ENCODE measurements at places on chromosomes 7 and 10.

- peaks cover 20% of the 10 kb centered on the region for H3K27me3 ChIP-seq
- no peaks in the 10 kb centered on the region for H3K36me3 ChIP-seq
- peak overlapping the region; percentile 45 for H3K4me3 ChIP-seq
- no peaks in the 10 kb centered on the region for H3K4me1 ChIP-seq
- peak; percentile 45 for DNase-seq
These were observed 5.1 kb upstream of the MYL7 start for GRCh38 chr7:44145969-44146911.

DNA sequence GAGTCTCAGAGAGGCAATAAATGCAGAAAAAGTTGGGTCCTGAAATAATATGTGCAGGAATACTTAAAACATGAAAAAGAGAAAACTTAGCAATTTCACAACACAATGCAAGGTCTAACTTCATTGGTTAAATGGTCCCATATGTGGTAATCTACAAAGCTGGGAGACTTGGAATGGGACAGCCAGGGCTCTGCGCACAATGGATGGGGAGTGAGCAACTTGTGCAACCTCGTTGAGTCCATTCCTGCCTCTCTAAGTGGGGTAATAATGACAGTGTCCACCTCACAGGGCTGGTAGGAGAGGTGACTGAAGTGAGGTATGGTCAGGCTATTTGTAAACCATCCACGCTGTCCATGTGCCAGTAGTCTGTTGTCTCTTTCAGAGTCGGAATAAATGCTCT lies 11.8 kb upstream of the EMX2 start:
- no peaks in the 10 kb centered on the region for H3K4me1 ChIP-seq
- no peak for DNase-seq
- H3K4me3 ChIP-seq: no peak overlapping the region
- no peaks in the 10 kb centered on the region for H3K36me3 ChIP-seq
- H3K27me3 ChIP-seq: peaks cover 42% of the 10 kb centered on the region

DNA sequence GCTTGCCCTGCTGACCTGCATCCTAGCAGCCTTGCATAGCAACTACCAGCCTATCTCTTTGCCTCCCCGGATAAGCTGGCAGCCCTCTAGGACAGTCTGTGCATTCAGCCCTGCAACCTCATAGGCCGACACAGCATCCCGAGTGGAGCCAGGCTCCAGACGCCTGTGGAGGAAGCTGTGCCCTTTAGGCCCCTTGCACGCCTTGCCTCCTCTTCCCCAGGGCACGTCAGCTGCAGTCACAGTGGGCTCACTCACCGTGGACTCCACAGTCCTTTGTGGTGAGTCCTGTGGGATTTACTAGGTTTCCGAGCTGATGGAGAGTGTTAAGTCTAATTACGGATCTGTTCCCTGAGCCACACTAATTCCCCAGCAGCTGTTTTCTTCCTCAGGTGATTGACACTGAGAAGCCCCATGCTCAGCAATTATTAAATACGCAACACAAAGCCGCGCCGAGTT lies 540.0 kb downstream of the TCERG1L start:
- DNase-seq: no peak
- no peak overlapping the region for H3K4me3 ChIP-seq
- H3K27ac ChIP-seq: no peak overlapping the region
- no peaks in the 10 kb centered on the region for H3K27me3 ChIP-seq
- H3K36me3 ChIP-seq: no peaks in the 10 kb centered on the region

GRCh38 chr10:91163269-91163868 lies 57.1 kb upstream of the PCGF5 start:
- H3K4me1 ChIP-seq: peaks cover 8% of the 10 kb centered on the region
- DNase-seq: peak; percentile 59
- H3K27ac ChIP-seq: peak overlapping the region; percentile 86
- peak overlapping the region; percentile 78 for H3K4me3 ChIP-seq
- no peaks in the 10 kb centered on the region for H3K36me3 ChIP-seq

DNA sequence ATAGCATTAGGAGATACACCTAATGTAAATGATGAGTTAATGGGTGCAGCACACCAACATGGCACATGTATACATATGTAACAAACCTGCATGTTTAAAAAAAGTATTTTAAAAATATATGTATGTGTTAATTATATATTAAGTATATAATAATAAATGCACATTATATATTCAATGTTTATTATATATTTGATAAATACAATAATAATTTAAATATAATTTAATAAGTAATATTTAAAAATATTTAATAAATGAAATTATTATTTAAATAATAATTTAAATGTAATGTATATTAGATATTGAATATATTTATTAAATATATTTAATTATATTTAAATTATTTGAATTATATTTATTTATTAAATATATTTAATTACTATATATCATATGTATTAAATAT lies 661.3 kb upstream of the COBL start:
- no peaks in the 10 kb centered on the region for H3K27me3 ChIP-seq
- H3K27ac ChIP-seq: no peak overlapping the region
- no peaks in the 10 kb centered on the region for H3K4me1 ChIP-seq
- no peak for DNase-seq
- H3K4me3 ChIP-seq: no peak overlapping the region

GRCh38 chr10:70337201-70337651 lies 45.2 kb downstream of the LRRC20 start:
- H3K4me1 ChIP-seq: peaks cover 4% of the 10 kb centered on the region
- peak; percentile 65 for DNase-seq
- no peaks in the 10 kb centered on the region for H3K36me3 ChIP-seq
- H3K4me3 ChIP-seq: no peak overlapping the region
- H3K27ac ChIP-seq: no peak overlapping the region

DNA sequence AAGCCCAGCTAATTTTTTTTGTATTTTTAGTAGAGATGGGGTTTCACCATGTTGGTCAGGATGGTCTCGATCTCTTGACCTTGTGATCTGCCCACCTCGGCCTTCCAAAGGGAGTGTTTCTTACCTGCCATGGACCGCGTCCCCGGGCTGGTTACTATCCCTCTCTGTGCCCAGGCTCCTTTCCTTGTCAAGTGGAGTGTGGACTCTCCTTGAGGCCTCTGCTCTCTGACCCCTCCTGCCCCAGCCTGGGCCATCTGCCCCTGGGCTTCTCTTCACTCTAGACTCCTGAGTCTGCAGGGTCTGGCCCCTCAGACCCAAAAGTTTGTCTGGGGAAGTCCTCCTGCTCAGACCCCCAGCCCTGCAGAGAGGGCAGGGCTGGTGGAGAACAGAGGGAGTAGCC lies 20.7 kb downstream of the NEURL1 start:
- H3K4me3 ChIP-seq: no peak overlapping the region
- H3K27me3 ChIP-seq: peaks cover 8% of the 10 kb centered on the region
- no peak overlapping the region for H3K27ac ChIP-seq
- no peaks in the 10 kb centered on the region for H3K4me1 ChIP-seq

GRCh38 chr7:17487343-17487742 lies 188.9 kb downstream of the AHR start:
- no peaks in the 10 kb centered on the region for H3K4me1 ChIP-seq
- H3K36me3 ChIP-seq: no peaks in the 10 kb centered on the region
- no peak for DNase-seq

GRCh38 chr10:74282848-74283210 lies 131.8 kb downstream of the ADK start:
- no peak overlapping the region for H3K27ac ChIP-seq
- H3K4me1 ChIP-seq: no peaks in the 10 kb centered on the region
- H3K36me3 ChIP-seq: no peaks in the 10 kb centered on the region

GRCh38 chr7:1458683-1459511 lies at the start of gene MICALL2:
Gene MICALL2 (minus strand): TSS chr7:1459470. CDS start chr7:1459326, 144 bp downstream.
- no peaks in the 10 kb centered on the region for H3K27me3 ChIP-seq
- DNase-seq: peak; percentile 85
- peaks cover 29% of the 10 kb centered on the region for H3K4me1 ChIP-seq
- peak within 1 kb of the TSS; percentile 94 for H3K4me3 ChIP-seq

DNA sequence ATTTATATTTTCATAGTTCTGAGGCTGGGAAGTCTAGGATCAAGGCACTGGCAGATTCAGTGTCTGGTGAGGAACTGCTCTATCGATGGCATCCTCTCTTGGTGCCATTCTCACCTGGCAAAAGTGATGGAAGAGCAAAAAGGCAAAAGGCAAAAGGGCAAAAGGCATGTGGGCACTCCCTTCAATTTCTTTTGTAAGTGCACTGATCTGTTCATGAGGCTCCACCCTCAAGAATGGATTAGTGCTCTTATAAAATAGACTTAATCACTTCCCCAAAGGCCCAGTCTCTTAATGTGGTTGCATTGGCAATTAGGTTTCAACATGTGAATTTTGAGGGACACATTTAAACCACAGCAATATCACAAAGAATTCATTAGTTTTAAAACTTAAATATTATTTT lies 16.1 kb downstream of the TAS2R60 start:
- no peak overlapping the region for H3K27ac ChIP-seq
- no peaks in the 10 kb centered on the region for H3K36me3 ChIP-seq
- H3K27me3 ChIP-seq: no peaks in the 10 kb centered on the region
- peaks cover 13% of the 10 kb centered on the region for H3K4me1 ChIP-seq
- DNase-seq: no peak

DNA sequence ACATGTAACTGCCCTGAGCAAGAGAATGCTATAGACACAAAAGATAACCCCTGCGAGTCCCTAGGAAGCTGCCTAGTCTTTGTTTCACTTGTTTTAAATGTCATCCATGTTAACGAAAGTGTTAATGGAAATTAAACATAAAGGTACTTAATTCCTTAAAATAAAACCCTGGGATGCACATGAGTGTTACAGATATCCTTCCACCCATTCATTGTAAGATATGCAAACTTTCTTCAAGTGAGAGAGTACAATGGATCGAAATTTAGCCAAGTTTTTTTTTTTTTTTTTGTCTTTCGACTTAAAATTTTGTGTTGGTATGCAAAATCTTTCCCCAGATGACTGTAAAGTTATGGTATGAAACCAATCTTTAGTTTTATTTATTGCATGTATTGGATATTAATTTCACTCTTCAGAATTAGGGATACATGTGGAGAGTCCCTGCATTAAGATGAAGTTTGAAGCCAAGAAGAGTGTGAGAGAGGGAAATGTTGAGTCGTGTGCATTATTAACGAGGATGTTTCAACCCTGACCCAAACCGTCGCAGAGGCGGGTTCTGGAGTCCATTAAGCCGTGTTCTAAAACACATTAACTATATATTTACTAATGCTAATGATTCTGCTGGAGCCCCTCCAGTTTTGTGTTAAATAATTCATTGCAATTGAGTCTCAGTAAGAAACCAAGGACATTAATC lies 1.6 kb downstream of the CDK14 start:
- no peaks in the 10 kb centered on the region for H3K27me3 ChIP-seq
- H3K36me3 ChIP-seq: no peaks in the 10 kb centered on the region
- H3K4me1 ChIP-seq: peaks cover 10% of the 10 kb centered on the region
- peak; percentile 23 for DNase-seq

GRCh38 chr7:120989257-120990220 lies 1.0 kb downstream of the CPED1 start:
- no peaks in the 10 kb centered on the region for H3K27me3 ChIP-seq
- peak; percentile 24 for DNase-seq
- peaks cover 7% of the 10 kb centered on the region for H3K4me1 ChIP-seq
- no peaks in the 10 kb centered on the region for H3K36me3 ChIP-seq

GRCh38 chr7:118245267-118246040 lies 20.9 kb downstream of the ANKRD7 start:
- no peaks in the 10 kb centered on the region for H3K4me1 ChIP-seq
- H3K27me3 ChIP-seq: no peaks in the 10 kb centered on the region
- no peaks in the 10 kb centered on the region for H3K36me3 ChIP-seq
- no peak overlapping the region for H3K4me3 ChIP-seq

DNA sequence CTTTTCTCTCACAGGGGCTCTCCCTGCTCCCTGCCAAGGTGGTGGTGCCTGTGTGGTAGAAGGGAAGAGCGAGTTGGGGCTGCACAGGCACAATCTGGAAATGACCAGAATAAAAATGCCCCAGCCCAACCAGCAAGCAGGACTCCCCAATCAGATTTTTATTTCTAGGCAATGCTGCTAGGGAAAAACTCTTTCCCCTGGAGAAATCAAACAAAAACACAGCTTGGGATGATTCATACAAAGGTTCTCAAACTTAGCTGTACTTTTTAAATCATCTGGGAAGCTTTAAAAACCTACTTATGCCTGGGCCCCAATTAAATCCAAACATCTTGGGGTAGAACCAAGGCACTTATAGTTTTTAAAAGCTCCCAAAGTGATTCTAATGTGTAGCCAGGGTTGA lies 243.2 kb downstream of the HTR7 start:
- DNase-seq: no peak
- H3K27me3 ChIP-seq: no peaks in the 10 kb centered on the region
- no peaks in the 10 kb centered on the region for H3K36me3 ChIP-seq
- no peak overlapping the region for H3K27ac ChIP-seq
- no peaks in the 10 kb centered on the region for H3K4me1 ChIP-seq

- no peak overlapping the region for H3K4me3 ChIP-seq
- no peaks in the 10 kb centered on the region for H3K27me3 ChIP-seq
- DNase-seq: peak; percentile 77
- peaks cover 7% of the 10 kb centered on the region for H3K4me1 ChIP-seq
- H3K36me3 ChIP-seq: no peaks in the 10 kb centered on the region
These were observed 67.5 kb downstream of the PARP12 start for GRCh38 chr7:139995017-139995915.

GRCh38 chr10:77281719-77282118 lies 355.9 kb downstream of the KCNMA1 start:
- H3K4me3 ChIP-seq: no peak overlapping the region
- DNase-seq: no peak
- no peak overlapping the region for H3K27ac ChIP-seq
- no peaks in the 10 kb centered on the region for H3K27me3 ChIP-seq
- H3K36me3 ChIP-seq: no peaks in the 10 kb centered on the region

GRCh38 chr7:79290841-79291497 lies 162.5 kb downstream of the MAGI2 start:
- no peak overlapping the region for H3K27ac ChIP-seq
- no peak overlapping the region for H3K4me3 ChIP-seq
- no peaks in the 10 kb centered on the region for H3K27me3 ChIP-seq
- H3K36me3 ChIP-seq: no peaks in the 10 kb centered on the region
- DNase-seq: peak; percentile 66

DNA sequence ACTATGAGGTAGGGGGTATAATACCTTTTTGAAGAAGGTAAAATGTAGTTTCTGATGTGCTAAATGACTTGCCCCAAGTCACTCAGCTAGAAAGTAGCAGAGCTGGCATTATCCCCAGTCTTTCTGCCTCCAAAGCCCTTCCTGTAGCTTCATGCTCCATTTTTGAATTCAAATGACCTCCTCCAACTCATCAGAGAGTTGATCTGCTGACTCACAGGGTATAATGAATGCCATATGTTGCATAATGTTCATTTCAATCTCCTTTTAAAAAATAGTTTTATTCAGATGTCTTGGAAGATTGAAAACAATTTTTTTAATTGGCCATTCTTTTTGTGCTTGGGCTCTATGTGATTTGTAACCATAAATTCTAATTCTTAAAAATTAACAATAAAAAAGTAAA lies 272.8 kb upstream of the IMMP2L start:
- peak overlapping the region; percentile 29 for H3K27ac ChIP-seq
- H3K27me3 ChIP-seq: no peaks in the 10 kb centered on the region
- no peaks in the 10 kb centered on the region for H3K36me3 ChIP-seq
- H3K4me1 ChIP-seq: peaks cover 5% of the 10 kb centered on the region
- H3K4me3 ChIP-seq: no peak overlapping the region

GRCh38 chr10:96910488-96911395 lies 78.6 kb downstream of the LCOR start:
- no peak for DNase-seq
- no peaks in the 10 kb centered on the region for H3K27me3 ChIP-seq
- no peaks in the 10 kb centered on the region for H3K4me1 ChIP-seq
- H3K4me3 ChIP-seq: no peak overlapping the region
- no peak overlapping the region for H3K27ac ChIP-seq

GRCh38 chr7:138477081-138477578 lies 17.1 kb downstream of the TRIM24 start:
- H3K4me3 ChIP-seq: no peak overlapping the region
- no peaks in the 10 kb centered on the region for H3K36me3 ChIP-seq
- no peaks in the 10 kb centered on the region for H3K4me1 ChIP-seq

All from fibroblast of lung (primary cell).